Activated naive CD8-positive, alpha-beta T cell treated with anti-CD3 and anti-CD28 coated beads, Interleukin-2, amount 50 U/mL, for 16 hours (primary cell): ENCODE measurements at places on chromosomes 5 and 9.

GRCh38 chr9:76603448-76603895 is 144.5 kb downstream of the GCNT1 start:
- no peak for DNase-seq

GRCh38 chr5:120982351-120982750 is 518.3 kb downstream of the PRR16 start:
- DNase-seq, result no peak

DNA sequence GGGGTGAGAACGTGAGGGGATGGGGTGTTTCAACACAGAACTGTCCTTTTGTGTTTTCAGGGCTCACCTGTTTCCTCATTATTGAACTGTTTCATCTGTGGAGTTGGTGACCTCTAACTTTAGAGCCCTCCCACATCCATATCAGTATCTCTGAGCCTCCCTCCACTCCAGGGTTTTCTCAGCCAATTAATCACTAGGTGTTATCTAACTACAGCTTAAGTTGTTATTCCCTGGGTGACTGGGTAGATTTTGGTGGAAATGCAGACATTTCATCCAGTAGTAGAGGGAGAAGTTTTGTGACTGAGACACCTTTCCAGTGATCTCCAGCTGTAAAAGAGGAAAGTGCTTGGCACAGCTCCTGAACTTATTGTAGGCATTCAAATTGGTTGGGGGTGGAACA is 23.7 kb downstream of the PPP3R2 start:
- no peak for DNase-seq

DNA sequence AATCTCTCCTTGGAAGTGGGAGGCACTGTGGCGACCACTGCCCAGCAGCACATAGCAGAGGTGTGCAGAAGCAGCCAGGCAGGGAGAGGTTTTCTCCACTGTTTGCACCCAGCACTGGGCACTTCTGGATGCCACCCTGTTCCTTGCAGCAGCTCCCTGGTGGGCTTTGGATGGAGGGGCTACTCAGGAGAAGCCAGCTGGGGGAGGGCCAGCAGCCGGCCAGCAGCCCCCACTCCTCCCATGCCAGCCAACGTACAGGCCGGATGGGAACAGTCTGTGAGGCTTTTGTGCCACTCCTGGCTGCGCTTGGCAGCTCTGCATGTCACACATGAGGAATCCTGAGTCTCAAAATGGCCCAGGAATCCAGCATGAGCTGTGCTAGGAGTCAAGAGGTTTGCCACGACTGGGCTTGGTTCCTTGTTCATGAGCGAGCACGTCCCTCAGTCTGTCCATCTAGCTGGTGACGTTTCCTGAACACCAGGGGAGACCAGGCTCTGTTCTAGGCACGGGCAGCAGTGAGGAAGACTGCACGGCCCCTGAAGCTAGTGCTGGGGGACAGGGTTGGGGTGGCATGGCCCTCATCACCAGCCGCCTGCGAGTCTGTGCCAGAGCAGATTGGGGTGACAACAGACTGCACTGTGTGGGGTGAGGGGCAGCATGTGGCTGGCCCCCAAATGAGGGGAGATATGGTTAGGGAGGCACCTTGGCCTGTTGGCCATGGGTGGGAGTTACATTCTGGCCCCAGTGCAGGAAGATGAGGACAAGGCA is 10.1 kb downstream of the PHF2 start:
- no peak for DNase-seq

GRCh38 chr9:35826071-35826701 is 2.3 kb downstream of the FAM221B start:
- no peak for DNase-seq

DNA sequence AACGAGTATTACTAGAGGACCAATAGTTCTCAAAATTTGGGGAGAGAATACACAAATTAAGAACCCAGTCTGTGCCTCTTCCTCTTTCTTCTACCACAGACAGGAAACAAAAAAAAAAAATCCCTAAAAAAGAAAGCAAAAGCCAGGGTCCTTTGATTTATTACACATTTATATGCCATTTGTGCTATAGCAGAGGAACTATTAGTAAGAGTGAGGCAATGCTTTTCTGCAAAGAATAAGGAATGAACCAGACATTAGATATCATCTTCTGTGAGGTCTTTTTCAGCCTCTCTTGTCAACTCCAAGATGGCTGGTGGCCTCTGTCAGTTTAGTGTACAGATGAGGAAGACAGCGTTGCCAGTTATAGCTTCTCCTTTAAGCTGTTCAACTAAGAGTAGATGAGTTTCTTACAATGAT is 127.6 kb downstream of the RFX3 start:
- no peak for DNase-seq

GRCh38 chr5:93681432-93681831 is 60.0 kb downstream of the POU5F2 start:
- no peak for DNase-seq

- no peak for DNase-seq
Observed at GRCh38 chr9:38680837-38681445, 39.0 kb downstream of the FAM240B start.

GRCh38 chr9:103068753-103069152 is 73.6 kb downstream of the CYLC2 start:
- DNase-seq, result no peak

GRCh38 chr5:5271786-5272321 is 131.7 kb downstream of the ADAMTS16 start:
- DNase-seq, result no peak

DNA sequence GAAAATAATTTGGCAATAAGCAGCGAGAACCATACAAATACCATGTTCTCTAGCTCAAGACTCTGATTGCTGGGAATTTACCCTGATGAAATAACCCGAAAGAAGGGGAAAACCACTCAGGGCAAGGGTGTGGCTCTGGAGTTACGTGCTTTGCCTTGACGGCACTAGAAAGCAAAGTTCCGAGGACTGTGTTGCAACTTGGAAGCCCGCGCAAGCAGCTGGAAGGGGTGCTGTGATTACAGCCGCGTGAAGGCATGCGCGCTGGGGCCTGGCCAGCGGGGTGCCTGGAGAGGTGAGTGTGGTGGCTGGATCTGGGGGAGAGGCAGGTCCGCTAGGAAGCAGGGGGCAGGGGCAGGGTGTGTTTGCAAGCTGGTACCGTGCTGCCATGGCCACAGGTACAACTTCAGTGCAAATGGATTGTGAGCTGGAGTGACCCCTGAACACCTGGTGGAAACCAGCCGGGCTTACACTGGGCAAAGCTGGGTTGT is 52.6 kb upstream of the CNOT6 start:
- DNase-seq, result no peak

DNA sequence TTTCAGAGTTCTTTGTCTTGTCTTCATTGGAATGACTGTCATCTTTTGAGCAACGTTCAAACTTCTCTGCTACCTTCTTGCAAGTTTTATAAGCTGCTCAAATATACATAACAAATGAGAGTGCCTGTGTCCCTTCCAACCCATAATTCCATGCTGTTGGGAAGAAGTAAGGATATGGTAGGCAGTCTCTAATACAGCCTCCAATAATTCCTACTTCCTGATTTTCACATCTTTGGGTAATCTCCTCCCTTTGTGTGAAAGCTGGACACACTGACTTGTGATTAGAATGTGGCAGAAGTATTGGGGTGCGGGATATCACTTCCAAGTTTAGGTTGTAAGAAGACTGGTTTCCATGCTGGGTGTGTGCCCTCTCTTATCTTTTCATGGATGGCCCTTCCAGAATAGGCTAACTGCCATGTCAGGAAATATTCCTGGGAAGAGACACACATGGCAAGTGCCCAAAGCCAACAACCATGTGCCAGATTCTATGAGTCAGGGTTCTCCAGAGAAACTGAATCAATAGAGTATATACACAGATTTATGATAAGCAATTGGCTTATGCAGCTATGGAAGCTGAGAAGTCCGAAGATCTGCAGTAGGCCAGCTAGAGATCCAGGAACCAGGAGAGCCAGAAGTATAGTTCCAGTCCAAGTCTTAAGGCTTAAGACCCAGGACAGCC is 531.3 kb downstream of the NTRK2 start:
- DNase-seq, result no peak

DNA sequence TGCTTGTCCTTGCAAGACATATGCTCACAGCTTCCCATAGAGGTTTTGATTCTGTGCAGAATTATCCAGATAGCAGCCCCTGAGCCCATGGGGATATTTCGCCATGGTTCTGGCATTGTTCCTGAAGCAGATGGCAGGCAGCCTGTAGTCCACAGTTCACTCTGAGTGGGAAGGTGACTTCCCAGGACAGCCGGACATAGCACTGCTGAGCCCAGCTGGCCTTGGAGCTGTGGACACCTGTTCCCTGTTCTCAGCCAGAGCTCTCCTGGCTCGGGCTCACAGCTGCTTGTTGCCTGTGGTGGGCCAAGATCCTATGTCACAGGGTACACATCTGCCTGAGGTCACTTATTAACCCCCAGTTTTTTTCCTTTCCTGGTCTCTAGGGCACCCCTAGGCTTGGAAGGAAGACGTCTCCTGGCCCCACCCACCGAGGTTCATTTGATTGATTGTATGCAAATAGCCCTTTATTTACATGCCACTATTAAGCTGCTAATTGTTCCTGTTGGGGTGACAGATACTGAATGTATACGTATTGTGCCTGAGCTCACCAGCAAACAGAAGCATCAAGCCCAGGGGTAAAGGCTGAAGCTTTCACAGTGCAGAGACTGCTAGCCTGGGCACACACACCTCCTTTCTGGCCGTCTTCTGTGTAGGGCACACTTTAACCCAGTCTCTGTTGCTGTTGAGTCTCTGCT is 96.6 kb upstream of the DMRT1 start:
- DNase-seq, result no peak

- DNase-seq, result no peak
Observed at GRCh38 chr5:35131723-35132122, 84.0 kb upstream of the AGXT2 start.

- DNase-seq, result no peak
Observed at GRCh38 chr5:42581845-42582244, 158.6 kb downstream of the GHR start.

- DNase-seq, result no peak
Observed at GRCh38 chr9:112894041-112894440, 3.4 kb upstream of the SLC46A2 start.

DNA sequence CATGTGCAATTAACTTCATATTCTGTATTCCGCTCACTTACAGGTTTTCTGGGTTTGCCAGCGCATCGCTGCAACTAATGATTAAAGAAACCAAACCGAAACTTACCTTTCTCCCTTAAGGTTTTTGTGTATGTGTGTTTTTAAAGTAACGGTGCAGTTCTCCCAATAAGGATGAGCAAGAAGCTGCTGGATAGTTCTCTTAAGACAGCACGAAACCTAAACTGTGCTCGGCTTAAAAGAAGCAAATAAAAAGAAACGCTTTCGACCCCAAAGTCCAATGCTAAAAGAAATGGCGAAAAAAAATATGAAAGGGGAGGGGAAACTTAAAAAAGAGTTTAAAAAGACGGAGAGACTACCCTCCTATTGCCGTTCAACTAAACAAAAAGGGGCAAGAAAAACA is 340 bp downstream of the ELAVL2 start:
- no peak for DNase-seq

DNA sequence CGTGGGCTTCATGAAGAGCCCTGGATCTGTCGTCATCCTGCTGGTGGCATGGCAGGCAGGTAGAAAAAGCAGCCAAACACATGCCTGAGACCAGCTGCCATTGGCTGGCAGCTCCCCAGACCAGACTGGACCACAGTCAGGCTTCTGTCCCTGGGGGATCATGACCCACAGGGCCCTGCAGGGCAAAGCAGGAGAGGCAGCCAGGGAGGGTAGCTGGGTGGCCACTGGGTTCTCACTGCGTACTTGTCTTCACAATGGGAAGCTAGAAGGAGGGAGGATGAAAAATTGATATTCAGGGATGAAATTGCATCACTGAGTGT is 67.8 kb upstream of the GARNL3 start:
- DNase-seq, result no peak

- no peak for DNase-seq
Observed at GRCh38 chr5:16754601-16755000, 137.8 kb upstream of the RETREG1 start.

DNA sequence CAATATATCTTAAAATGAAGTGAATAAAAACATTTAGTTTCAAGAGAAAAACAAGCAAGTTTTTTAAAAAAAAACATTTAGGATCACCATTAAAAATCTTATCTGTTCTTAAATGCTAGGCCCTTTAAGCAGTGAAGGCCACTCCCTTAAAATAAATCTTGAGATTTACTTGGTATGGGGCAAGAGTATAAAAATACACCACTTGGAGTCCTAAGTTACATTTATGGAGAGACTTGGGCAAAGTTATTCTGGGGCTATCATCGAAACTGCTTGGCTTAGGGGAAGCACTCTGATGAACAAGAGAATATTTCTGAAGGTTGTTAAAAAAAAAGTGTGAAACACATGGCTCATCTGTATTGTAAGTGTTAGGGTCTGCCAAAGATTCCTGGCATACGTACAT is 97.4 kb downstream of the NR3C1 start:
- DNase-seq, result no peak

DNA sequence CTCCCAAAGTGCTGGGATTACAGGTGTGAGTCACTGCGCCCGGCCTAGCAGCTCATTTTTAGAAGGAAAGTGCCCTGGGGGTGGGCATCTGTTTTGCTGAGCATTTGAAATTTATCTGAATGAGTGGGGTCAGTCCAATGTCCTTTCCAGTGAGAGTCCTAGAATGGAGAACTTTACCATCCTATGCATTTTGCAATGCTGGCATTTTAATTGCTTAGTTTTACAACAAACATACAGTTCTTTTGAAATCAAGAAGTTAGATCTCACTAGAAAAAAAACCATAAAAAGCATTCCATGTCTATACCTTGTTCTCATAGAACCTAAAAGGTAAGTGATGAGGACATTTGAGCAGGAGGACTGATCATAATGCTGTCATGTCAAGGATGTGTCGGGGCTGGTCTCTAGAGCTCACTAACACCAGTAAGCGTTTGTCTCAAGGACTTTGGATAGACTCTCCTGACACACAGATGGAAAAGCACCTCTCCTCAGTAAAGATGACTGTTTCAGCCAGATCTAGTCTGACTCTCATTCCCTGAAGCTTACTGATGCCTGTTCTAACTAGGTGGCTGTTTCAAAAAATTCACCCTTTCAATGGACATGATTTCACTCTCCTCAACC is 83.9 kb downstream of the DCP2 start:
- DNase-seq, result no peak

DNA sequence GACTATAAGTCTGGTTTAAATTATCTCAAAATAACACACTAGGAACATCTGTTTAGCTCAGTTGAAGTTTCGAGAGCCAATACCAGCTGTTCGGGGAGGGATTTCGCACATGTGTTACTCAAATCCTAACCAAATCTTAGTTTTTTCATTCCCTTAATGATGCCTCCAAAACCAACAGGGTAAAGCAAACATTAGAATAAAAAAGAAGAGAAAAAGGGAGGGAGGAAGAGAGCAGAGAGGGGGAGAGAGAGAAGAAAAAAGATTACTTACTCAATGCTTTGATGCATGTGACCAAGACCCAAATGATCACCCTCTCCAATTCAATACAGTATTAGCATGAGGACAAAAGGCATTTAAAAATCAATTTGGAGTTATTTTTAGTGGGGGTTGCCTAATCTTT is 86.0 kb upstream of the NR5A1 start:
- DNase-seq, result no peak

DNA sequence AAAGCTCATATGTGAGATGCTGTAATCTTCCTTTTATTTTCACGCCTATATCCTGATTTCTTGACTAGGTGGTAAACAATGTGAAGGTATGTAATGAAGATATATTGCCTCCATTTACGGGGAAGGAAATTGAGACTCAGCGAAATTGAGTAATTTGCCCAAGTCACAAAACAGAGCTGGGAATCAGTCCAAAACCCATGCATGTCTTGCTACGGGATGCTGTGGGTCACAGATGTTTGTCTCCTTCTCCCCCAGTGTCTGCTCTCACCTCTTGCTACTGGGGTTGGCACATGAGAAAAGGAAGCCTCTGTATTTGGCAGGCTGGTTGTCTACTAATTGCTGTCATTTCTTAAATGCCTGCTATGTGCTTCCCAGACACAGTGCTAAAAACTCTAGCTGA is 53.7 kb upstream of the TEX48 start:
- DNase-seq, result no peak
